Activated T-cell treated with anti-CD3 and anti-CD28 coated beads for 48 hours (primary cell): ENCODE measurements at places on chromosomes 3 and 15.

- no peak for DNase-seq
Measured at GRCh38 chr3:36647423-36647853, 116.9 kb downstream of the DCLK3 start.

DNA sequence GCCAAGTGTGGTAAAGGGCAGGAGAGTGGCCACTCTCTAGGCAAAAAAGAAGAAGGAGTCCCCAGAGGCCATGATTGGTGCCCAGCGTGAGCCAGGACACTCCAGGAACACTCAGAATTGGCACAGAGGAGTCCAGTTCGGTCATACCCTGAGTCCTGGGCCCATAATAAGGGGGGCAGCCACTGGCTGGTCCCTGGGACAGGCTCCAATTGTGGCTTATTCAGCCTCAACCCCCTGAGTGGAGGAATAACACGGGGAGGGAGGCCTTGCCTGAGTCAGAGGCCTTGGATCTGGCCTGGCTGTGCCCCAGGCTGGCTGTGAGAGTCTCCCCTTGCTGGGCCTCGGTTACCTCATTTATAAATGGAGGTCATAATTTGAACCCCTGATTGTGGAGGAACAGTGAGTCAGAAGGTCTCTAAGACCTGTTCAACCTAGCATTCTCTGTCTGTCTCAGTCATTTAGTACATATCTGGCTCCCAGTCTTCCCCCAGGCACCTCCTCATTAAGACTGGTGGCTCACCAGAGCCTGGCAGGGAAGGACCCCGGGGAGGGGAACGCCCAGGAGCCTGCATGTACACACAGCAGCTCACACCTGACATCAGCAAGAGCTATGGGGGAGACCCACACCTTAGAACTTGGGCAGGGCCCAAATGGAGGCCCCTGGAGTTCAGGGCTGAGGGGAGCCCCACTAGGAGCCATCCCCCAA lies 95.9 kb upstream of the ATP2B2 start:
- DNase-seq: no peak

DNA sequence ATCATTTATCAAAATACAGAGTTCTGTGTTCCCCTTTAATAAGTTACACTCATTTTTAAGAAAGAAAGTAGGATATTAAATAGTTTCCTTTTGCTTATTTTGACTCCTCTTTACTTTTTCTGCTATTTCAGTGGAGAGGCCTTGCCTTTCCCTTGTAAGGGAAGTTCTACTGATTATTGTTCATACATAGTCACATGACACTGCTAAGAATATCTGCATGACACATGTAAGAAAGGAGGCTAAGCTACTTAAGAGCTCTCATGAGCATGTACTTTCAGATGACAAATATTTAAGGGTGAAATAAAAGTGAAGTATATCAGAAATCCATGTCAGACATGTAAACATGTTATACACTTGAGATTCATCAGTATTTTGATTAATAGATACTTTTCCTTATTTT lies 39.0 kb downstream of the MYRIP start:
- no peak for DNase-seq

DNA sequence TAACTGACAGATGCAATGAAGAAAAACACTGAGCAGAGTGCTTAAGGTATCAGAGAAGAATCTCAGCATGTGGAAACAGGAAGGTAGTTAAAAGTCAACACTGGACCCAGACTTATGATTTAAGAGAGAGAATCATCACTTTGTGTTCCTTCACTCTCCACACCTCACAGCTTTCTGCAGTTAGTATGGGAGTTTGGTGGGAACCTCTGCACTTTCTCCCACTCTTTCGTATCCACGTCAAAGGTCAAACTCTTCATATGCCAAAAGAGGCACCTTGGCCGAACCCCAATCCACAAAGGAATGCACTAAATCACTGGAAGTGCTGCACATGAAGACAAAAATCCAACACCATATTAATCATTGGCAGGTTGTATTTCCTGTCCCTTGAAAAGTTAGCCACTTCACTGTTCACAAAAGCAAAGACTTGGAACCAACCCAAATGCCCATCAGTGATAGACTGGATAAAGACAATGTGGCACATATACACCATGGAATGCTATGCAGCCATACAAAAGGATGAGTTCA lies 361.2 kb downstream of the MAGI1 start:
- no peak for DNase-seq

GRCh38 chr3:189108067-189108466 lies 63.7 kb upstream of the TPRG1 start:
- DNase-seq: no peak

GRCh38 chr3:24933401-24933800 lies 438.8 kb upstream of the THRB start:
- DNase-seq: no peak
